ENCODE measurements at places on chromosomes 12 and 14.

DNA sequence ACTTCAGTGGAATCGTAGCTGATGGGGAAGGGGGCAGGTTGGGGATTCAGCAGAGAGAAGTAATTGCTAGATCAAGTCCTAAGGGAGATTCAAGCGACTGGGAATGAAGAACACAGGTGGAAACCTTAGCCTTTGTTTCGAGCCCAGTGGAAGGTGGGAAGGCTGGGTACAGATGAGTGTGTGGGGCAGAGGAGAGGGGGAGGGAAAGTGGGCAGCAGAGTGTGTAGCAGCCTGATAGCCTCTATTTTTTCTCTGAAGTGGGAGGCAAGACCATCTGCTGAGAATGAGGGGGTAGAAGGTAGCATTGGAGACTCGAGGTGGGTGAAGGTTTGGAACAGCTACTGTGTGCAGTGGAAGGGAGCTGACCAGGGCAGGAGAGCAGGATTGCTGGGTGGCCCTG, 91.0 kb downstream of the ADCK1 start:
- no peaks in the 10 kb centered on the region for H3K4me1 ChIP-seq
- H3K27me3 ChIP-seq: no peaks in the 10 kb centered on the region
- no peaks in the 10 kb centered on the region for H3K36me3 ChIP-seq
- no peak overlapping the region for H3K4me3 ChIP-seq
- no peak overlapping the region for H3K27ac ChIP-seq
- DNase-seq: no peak

DNA sequence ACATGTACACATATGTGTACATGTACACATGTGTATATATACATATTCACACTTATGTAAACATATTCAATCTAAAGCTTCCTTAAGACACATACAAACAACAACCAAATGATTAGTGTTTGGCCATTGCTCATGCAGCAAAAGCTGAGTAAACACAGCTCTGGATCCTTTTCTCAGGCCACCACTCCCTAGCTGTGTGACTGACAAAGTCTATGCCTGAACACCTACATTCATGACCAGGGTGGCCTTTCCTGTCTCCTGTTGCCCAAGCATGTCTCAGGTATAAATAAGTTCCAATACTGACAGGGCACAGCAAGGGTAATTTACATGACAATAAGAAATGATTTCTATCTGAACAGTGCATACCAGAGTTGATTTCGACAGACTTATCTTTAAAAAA, 1.4 kb upstream of the PTPRO start:
- H3K27me3 ChIP-seq: peaks cover 11% of the 10 kb centered on the region
- no peak overlapping the region for H3K4me3 ChIP-seq
- DNase-seq: no peak
- no peaks in the 10 kb centered on the region for H3K36me3 ChIP-seq

- H3K4me3 ChIP-seq: peak overlapping the region; percentile 11
- peaks cover 6% of the 10 kb centered on the region for H3K27me3 ChIP-seq
- peak; percentile 28 for DNase-seq
- H3K36me3 ChIP-seq: no peaks in the 10 kb centered on the region
These were observed 685 bp downstream of the GRIN2B start for GRCh38 chr12:13980538-13981295.

GRCh38 chr14:32404784-32405573, 75.9 kb downstream of the AKAP6 start:
- H3K27ac ChIP-seq: no peak overlapping the region
- no peaks in the 10 kb centered on the region for H3K36me3 ChIP-seq
- H3K27me3 ChIP-seq: no peaks in the 10 kb centered on the region

DNA sequence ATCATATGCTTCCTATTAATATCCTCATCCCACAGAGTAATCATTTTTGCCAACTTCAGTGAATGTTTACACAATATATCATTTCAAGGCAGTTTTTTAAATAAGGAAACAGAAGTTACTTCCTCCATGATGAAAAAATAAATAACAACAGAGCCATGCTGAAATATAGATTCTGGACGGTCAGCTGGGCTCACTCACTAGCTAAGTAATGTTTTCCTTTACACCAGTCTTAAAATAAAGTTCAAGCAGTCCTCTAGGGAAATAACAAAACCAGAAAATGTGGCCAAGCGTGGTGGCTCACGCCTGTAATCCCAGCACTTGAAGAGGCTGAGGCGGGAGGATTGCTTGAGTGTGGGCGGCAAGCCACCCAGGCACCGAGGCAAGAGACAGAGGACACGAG, 28.7 kb downstream of the AICDA start:
- no peak overlapping the region for H3K4me3 ChIP-seq
- no peaks in the 10 kb centered on the region for H3K36me3 ChIP-seq
- peaks cover 2% of the 10 kb centered on the region for H3K4me1 ChIP-seq
- H3K27ac ChIP-seq: no peak overlapping the region
- no peak for DNase-seq

DNA sequence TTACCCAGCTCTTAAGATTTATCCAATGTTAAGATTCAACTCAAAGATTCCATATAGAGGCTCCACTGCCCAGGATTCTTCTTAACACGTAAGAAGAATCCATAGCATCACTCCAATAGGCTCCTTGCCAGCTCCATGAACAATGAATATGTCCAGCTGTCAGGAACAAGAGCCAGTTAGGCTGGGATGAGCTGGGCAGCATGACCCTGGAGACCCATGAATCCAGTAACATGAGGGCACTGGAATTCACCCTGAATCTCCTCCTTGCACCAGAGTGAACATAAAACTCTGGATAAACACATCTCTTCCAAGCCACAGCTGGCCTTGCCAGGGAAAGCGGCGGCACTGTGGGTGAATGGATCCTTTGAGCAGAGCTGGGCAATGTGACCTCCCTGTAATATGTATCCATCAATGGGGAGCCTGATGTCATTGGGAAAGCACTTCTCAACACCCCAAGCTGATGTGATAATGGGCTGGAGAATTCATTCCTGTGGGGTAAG, 24.4 kb upstream of the TC2N start:
- no peak overlapping the region for H3K27ac ChIP-seq
- no peak overlapping the region for H3K4me3 ChIP-seq
- H3K36me3 ChIP-seq: no peaks in the 10 kb centered on the region

GRCh38 chr14:90756755-90757345, 59.4 kb downstream of the TTC7B start:
- no peak for DNase-seq
- H3K27me3 ChIP-seq: peaks cover 6% of the 10 kb centered on the region
- peaks cover 9% of the 10 kb centered on the region for H3K4me1 ChIP-seq
- H3K27ac ChIP-seq: no peak overlapping the region
- H3K4me3 ChIP-seq: no peak overlapping the region
- H3K36me3 ChIP-seq: no peaks in the 10 kb centered on the region

GRCh38 chr12:63949902-63950301, 105.4 kb downstream of the SRGAP1 start:
- no peaks in the 10 kb centered on the region for H3K27me3 ChIP-seq
- H3K27ac ChIP-seq: no peak overlapping the region
- no peak overlapping the region for H3K4me3 ChIP-seq
- peaks cover under 1% of the 10 kb centered on the region for H3K4me1 ChIP-seq
- H3K36me3 ChIP-seq: no peaks in the 10 kb centered on the region
- DNase-seq: peak; percentile 68

- no peaks in the 10 kb centered on the region for H3K36me3 ChIP-seq
- no peaks in the 10 kb centered on the region for H3K4me1 ChIP-seq
- H3K27ac ChIP-seq: no peak overlapping the region
- H3K4me3 ChIP-seq: no peak overlapping the region
- DNase-seq: no peak
These were observed 127.2 kb downstream of the SLC15A5 start for GRCh38 chr12:16150276-16150675.

- H3K27me3 ChIP-seq: no peaks in the 10 kb centered on the region
- H3K36me3 ChIP-seq: no peaks in the 10 kb centered on the region
- H3K4me3 ChIP-seq: no peak overlapping the region
These were observed 191.5 kb upstream of the BTG1 start for GRCh38 chr12:92337128-92337527.

- H3K4me1 ChIP-seq: peaks cover 4% of the 10 kb centered on the region
- H3K4me3 ChIP-seq: peak overlapping the region; percentile 70
- H3K27ac ChIP-seq: peak overlapping the region; percentile 99
- no peaks in the 10 kb centered on the region for H3K36me3 ChIP-seq
These were observed 15.6 kb upstream of the CALM1 start for GRCh38 chr14:90381011-90381786.

DNA sequence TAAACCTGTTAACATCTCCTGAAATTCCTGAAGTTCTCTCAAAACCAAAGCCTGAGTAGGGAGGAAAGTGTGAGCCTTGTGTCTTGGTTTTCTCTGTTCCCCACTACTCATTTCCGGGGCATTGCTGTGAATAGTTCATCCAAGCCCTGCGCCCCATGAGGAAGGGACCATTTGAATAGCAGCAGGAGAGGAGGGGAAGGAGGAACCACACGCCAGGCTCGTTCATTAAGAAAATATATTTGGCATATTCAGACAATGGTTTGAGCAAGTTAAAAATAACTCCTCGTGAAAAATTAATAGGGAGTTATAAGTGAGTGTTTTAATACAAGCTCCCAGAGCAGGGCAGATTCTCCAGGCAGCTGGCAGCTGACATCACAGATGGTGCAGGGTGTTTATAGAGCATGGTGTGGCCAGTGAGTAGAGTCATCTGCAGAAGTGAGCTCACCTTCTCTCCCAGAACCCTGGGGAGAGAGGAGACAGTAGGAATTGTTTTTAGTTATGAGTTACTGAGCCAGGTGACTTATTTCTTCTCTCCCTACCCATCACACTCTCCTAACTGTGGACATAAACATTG, 29.5 kb upstream of the CISTR start:
- no peak overlapping the region for H3K27ac ChIP-seq
- H3K36me3 ChIP-seq: no peaks in the 10 kb centered on the region
- H3K4me1 ChIP-seq: no peaks in the 10 kb centered on the region

Measured in small intestine (tissue), 16 donors.